NCI-H446 treated with DMSO at 0.1 percent for 48 hours (cell line): ENCODE measurements at places on chromosomes 1 and 21.

DNA sequence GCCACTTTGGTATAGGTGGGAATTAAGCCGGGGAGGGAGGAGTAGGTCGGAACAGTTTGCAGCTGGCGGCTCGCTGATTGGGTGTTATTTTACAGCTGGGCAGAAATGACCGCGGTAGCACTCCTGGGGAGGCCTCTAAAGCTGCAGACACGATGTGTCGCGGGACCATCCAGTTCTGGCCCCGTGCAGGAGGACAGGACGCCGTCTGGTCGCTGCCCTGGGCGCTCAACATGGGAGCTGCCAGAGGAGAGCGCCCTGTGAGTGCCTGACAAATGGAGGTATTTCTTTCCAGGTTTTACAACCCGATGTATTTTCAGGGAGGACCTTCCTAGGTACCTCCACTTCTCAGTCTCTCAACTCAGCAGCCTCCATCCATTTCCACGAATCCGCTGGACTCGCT is 46.2 kb downstream of the CDC7 start:
- no peak for DNase-seq

DNA sequence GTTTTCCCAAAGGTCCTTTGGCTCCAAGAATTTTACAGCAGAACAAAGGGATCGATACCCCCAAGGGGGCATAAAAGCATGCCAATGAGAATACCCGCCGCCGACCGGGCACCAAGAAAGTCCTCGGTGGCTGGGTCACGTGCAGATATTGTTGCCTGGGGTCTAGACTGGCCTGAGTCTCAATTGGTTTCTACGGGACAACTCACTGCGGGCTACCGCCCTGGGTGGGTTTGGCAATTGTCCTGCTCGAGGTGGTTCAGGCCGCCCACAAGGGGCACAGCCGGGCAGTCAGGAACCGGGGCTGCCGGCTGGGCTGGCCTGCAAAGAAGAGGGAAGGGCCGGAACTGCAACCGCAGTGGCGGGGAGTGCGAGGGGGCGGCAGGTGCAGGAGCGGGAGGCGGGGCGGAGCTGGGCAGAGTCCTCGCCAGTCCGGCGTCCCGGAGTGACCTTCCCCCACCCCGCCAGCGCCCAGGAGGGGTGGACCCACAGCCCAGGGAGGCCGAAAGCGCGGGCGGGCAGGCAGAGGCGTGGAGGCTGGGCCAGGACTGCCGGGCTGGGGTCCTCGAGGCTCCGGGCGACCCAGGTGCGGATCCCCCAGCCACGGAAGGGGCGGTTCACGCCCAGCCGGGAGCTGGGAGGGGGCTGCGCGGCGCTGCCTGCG is 926 bp upstream of the ATP1B1 start:
- no peak for DNase-seq

DNA sequence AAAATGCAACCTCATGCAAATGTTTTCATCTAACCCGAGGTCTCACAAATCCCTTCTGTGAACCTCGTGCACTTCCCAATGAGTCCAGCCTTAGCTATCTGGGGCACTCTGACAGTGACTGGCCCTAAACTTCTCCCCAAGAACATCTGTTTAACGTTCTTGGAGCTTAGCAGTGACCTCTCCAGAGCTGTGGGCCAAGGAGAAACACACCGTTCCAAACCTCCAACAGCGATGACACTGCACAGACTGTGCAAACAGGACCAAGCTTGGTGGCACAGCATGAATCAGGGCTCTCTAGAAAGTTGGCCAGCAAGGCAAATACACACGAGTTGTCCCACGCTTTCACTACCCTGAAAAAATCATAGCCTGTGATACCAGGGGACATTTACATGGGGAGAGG is 15.8 kb downstream of the BEND5 start:
- DNase-seq = no peak

DNA sequence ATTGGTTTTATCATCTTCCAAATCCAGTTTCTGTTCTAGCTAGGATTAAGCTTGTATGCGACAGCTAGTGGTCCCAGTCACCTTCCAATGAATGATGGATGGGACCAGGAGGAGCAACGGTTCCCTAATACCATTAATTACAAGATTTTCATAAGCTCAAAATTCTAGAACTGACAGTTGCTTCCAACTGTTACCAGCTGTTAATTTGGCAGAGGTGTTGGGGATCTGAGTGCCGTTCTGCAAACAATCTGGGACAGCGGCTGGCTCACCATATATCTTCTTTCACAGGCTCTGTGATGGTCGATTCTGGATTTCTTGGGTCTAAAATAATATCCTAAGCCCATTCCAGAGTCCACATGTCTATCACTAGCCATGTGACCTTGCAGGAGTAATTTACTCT is 34.5 kb upstream of the RALGPS2 start:
- DNase-seq = no peak

DNA sequence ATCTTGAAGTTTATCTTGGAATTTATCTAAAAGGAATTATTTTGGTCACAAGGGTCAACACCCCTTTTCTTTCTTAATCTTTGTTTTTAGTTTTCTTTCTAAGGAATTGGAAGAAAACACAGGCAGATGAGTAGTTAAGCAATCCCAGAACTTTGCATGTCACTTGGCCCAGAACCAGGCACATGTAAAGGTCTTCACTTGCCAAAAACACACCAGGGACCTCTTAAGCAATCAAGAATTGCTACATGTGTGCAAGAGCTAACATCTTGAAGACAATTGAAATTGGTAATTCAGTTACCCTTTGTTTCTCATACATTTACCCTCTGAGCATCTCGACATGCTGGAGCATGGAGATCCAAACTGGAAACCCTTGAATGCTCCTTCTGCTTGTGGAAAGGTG is 114.2 kb downstream of the ZC3H11B start:
- DNase-seq = no peak

DNA sequence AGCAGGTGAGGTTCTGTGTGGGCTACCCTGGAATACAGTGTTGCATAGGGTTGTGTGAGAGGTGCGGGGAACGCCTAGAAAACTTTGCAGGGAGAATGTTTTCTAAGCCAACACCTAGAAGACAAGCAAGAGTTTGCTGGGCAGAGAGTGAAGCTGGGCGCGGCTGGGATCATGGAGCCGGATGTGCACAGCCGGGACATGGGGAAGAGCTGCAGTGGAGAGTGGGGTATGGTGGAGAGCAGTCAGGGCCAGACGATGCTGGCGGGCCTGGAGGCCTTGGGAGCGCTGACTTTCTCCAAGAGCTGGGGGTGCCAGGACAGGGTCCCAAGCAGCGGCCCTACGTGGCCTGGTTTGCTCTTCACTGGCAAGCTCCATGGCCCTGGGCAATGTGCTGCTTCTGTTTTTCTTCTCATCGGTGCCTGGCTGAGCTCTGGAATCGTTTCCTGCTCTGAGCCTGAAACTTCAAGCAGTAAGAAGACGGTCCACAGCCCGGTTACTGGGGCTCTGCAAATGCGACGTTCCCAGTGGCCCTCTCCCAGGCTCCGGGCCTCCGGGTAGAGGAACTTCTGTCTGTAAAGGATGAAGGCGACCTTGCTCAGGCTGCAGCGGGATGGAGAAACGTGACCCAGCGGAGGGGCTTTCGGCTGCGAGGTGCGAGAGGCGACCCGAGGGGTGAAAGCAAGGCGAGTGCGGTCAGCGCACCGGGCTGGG is 51.9 kb upstream of the CD34 start:
- no peak for DNase-seq

GRCh38 chr1:91569411-91570119 is 68.9 kb downstream of the CDC7 start:
- no peak for DNase-seq

DNA sequence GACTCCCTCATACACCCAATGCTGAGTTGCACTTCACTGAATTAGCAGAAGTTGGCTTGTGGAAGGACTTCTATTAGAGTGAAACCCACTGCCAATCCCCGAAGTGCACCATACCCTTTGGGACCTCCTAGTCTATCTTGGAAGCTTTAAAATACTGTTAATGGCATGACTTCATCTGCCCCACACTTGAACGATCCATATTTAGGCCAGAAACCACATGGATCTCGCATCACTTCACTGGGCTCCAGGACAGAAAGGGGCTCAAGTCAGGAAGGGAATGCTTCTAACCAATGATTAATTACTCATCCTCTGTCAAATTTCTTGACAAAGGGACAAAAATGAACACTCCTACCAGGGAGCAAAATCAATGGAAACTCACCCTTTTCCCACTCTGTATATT is 69.1 kb downstream of the BCAR3 start:
- DNase-seq = peak; percentile 94

DNA sequence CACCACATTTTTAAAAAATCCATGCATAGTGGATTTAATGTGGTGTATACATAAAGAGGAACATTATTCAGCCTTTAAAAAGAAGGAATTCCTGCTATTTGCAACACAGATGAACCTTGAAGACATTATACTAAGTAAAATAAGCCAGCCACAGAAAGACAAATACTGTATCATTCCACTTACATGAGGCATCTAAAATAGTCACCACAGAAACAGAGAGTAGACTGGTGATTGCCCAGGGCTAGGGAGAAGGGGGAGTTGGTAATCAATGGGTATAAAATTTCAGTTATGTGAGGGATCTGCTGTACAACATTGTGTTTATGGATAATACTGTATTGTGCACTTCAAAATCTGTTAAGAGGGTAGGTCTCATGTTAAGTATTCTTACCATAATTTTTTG is 10.0 kb downstream of the FAM163A start:
- DNase-seq = no peak

DNA sequence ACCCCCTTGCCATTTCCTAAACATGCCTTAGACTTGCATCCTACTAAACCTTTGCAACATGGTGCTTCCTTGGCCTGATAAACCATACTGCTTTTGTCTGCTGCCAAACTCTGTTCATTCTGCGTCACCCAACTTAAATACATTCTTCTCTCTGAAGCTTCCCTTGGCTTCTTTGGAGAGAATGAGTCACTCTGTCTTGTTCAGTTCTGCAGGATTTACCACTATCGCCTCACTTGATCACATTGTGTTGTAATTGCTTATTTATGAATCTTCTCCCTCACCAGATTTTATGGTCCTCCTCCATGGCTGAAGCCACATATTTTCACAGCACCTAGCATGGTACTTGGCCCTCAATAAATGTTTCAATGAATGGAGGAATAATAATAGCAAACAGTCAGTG is 21.7 kb upstream of the TUT4 start:
- DNase-seq = peak; percentile 39

DNA sequence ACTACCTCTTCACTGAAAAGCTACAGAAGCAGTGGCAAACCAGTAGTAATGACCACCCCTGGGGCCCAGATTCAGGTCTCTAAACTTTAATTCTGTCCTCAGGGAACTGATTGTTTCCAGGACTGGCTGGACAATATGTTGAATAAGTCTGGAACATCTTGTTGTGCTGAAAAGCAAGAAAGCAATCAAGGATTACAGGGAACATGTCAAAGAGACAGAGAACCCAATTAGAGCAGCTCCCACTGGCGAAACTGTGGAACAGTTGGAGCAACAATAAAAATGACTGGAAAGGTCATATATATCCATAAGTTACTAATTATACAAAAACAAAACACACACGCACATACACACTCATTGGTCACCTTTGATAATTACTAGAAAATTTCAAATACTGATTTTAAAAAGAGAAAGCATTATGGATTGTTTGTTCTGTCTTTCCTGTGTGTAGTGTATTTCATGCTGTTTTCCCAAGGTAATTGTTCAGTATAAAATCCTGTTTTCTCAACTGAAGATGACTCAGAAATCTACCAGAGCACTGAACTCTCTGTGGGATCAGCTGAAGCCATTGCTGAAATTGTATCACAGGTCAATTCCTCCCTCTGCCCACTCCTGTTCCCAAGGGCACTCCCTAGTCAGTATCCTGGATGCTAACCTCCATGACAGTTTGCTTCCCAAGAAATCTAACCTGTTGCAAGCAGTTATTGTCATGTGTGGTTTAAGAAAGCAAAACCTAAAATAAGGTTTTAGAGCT is 83.6 kb upstream of the RGS1 start:
- no peak for DNase-seq

DNA sequence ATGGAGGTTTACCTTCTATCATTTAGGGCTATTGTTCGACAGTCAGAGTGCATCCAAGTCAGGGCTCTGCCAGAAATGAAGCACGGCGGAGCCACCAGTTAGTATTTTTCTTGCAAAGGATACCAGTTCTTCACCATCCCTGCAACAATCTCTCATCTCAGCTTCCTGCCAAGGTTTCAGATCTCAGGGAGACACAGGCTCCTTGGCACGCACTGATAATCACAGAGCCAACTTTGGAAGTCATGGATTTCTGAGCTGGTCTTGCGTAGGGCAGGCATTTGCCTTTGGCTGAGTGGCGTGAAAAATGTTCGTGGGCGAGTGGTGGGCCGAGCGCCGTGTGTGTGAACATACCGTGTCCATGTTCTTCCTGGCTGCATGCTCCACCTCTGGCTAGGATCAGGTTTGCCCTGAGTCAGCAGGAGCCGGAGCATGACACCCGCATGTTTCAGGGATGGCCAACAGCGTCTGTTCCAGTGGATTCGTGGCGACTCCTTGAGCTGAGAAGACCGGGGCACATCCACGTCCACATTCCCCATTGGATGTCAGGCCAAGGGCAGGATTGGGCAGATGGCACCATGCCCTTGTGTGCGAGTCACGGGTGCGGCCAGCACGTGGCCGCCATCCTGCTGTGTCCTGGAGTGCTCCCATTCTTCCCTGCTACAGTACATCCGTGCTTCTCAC is 118.5 kb upstream of the C1orf174 start:
- DNase-seq = no peak
